Immature natural killer cell (primary cell): ENCODE measurements at places on chromosomes 1 and 21. TPM values are rescaled to one million over a fixed set of nuclear protein-coding genes. Genes with fewer than 3 reads are reported as not detected.

GPR157 gene
- 0.36 TPM for polyA plus RNA-seq

TAS1R1 gene
- polyA plus RNA-seq = not detected

LEFTY1 gene
- polyA plus RNA-seq = not detected

PSMG1 gene
- 33.3 TPM for polyA plus RNA-seq

LY9 gene
- 68.2 TPM for polyA plus RNA-seq

AGMAT gene
- polyA plus RNA-seq = 0.64 TPM

RGS13 gene
- polyA plus RNA-seq = not detected

GBP2 gene
- 106 TPM for polyA plus RNA-seq

IL20 gene
- not detected for polyA plus RNA-seq

TNNT2 gene
- not detected for polyA plus RNA-seq

ELAPOR1 gene
- 3.0 TPM for polyA plus RNA-seq

UBAP2L gene
- 72.4 TPM for polyA plus RNA-seq
